ENCODE measurements at places on chromosomes 5 and 9. TPM values are rescaled to one million over a fixed set of nuclear protein-coding genes. Genes with fewer than 3 reads are reported as not detected.

- DNase-seq: no peak
Measured at GRCh38 chr5:137492331-137492730, 6.8 kb downstream of the SPOCK1 start.

GRCh38 chr5:158492136-158492535, 607.6 kb downstream of the EBF1 start:
- no peak for DNase-seq

DNA sequence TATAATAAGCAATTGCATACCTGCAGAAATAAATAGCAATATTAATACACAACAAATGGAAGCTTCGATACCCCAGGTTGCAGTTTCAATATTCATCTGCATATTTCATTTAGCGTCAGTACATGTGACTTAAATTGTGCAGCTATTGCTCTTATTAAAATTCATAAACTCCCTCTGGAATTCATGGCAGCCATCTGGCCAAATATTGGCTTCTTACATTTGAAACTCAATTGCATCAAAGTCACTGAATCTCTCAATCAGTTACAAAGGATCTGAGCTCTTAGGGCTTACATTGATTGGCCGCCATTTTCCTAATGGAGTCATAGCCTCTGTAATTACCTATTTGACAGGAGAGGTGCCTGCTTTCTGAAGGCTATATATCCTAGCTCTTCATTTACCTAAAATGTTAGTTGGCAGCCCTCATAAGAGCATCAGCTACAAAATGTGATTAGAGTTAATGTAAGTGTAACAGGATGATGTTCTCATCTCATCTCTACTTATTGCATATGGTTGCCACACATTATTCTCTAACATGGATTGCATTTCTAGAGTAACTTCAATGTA, 453.5 kb downstream of the CAAP1 start:
- no peak for DNase-seq

DNA sequence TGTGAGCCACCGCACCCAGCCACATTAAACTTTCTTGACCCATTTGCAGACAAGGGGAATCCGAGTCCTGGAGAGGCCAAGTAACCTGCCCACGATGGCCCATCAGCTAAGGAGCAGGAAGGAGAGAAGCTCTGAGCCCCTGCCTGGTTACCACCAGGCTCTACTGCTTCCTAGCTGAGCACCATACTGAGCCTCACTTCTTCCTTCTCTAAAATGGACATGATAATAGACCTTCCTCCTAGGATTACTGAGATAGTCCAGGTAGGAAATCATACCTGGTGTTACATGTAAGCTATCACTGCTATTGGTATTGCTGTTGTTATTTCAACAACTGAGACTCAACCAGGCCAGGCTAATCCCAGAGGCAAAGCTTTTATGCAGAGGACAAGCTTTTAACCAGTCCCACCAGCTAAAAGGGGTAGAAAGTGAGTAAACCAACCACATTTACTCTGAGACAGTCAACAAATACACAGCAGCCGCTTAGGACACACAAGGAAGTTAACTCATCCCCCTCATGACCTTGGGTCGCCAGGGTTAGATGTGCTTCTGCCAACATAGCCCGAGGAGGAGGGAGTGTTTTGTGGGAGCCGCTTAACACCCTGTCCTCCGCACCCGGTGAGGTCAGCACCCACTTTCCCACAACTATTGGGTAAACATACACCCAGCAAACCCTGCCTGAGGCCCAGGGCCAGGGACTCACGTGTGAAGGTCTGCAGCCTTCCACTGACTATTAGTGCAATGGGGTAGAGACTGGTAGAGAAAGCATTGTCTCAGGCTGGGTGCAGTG, 20.6 kb upstream of the PTGES start:
- no peak for DNase-seq

Gene ADRB2
- 6.2 TPM for total RNA-seq

Gene DDX4
- total RNA-seq: not detected

DNA sequence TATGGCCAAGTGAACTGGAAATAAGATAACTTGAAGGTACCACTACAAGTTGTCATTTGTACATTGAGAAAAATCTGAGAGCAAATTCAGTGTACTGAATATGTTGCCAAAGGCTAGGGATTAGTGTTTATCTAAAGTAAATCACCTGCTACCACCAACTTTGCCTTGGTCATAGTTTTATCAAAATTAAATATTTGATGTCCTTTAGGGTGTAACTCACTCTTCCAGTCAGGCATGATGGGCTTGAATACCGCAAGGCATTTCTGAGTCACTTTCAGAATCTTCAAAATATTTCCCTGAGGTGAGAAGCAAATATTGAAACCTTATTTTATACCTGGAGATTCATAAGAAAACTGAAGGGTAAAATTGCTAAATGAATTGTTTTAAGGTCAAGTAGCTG, 1338.6 kb upstream of the ACO1 start:
- no peak for DNase-seq

GRCh38 chr5:3818624-3819023, 223.0 kb downstream of the IRX1 start:
- DNase-seq: no peak

- no peak for DNase-seq
Measured at GRCh38 chr5:119355244-119355638, 578 bp upstream of the TNFAIP8 start.

- DNase-seq: no peak
Measured at GRCh38 chr9:92406477-92406876, 2.1 kb upstream of the OGN start.

Gene NAIP
- 4.9 TPM for total RNA-seq

- DNase-seq: no peak
Measured at GRCh38 chr9:103215197-103215596, 220.1 kb downstream of the CYLC2 start.

DNA sequence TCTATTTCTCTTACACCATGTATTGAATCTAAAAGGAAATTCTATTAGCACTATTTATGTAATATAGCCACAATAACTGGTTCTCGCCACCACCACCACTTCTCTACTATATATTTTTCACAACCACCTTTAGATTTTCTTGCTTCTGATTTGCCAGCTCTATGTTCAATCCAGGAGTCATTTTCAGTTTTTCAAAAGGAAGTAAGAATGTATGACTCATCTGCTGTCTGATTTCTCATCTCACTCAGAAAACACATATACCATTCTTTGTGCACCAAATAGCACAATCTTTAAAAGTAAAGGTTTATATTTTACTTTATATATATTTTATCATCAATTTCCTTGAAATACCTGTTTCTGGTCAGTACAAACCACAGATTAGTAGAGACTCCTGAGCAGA, 1127.5 kb downstream of the TAF11L14 start:
- DNase-seq: no peak

Gene CD72
- total RNA-seq: 1.7 TPM

Gene HAPLN1
- total RNA-seq: 1.1 TPM

DNA sequence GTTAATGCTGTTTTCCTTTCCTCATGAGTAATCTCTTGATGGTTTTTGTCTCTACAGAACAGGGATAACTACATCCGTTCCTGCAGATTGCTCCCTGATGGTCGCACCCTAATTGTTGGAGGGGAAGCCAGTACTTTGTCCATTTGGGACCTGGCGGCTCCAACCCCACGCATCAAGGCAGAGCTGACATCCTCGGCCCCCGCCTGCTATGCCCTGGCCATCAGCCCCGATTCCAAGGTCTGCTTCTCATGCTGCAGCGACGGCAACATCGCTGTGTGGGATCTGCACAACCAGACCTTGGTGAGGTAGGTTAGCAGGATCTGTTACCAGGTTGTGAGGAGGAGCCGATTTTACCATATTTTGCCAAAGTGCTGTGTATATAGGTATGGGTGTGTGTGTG, 148.2 kb downstream of the TLE4 start:
- no peak for DNase-seq

DNA sequence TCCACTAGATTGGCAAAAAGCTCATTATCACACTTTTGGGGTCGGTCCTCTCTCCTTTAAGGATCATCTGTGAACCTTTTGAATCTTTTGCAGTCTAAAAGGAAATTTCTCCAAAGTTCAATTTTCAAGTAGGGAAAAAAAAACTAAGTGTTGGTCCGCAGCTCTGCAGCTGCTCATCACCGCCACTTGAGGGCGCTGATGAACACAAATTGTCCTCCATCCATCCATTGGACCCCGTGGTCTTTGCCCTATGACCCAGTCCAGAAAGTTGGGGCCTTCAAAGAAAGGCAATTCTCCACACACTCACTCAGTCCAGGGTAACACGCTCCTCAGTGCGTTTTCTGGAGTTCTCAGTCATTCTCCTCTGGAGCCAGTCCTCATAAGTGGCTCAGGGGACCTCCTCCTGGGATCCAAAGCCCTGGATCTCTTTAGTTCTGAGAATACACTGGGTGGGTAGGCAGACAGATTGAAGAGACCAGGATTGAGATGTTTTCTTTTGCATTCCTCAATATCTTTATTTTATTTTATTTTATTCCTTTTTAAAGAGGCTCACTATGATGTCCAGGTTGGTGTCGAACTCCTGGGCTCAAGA, 63.6 kb upstream of the SLC28A3 start:
- DNase-seq: no peak

GRCh38 chr5:179381691-179382090, 36.4 kb upstream of the ADAMTS2 start:
- DNase-seq: no peak

Gene SPINK13
- total RNA-seq: not detected

Gene WDR31
- total RNA-seq: 13.6 TPM

DNA sequence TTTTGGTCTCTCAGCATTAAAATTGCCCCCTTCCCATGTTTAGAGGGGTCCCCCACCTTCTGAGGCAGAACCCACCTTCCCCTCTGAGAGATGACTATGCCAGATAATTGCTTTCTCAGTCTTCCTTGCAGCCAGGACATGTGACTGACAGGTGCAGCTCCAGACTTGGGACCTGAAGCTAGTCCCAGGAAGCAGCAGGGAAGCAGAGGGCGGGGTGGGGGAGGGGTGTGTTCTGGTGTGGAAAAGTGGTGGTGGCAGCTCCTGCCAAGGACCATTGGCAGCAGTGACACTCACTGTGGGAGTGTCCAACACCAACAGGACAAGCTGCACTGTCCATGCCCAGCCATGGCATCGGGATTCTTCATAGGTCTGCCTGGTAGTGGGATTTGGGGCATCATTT, 2.3 kb downstream of the EIF4E1B start:
- DNase-seq: no peak

Gene ANKRD34B
- not detected for total RNA-seq

Gene NUDT12
- 14.5 TPM for total RNA-seq
